T-helper 9 cell (primary cell): ENCODE measurements at places on chromosomes 5 and 9.

DNA sequence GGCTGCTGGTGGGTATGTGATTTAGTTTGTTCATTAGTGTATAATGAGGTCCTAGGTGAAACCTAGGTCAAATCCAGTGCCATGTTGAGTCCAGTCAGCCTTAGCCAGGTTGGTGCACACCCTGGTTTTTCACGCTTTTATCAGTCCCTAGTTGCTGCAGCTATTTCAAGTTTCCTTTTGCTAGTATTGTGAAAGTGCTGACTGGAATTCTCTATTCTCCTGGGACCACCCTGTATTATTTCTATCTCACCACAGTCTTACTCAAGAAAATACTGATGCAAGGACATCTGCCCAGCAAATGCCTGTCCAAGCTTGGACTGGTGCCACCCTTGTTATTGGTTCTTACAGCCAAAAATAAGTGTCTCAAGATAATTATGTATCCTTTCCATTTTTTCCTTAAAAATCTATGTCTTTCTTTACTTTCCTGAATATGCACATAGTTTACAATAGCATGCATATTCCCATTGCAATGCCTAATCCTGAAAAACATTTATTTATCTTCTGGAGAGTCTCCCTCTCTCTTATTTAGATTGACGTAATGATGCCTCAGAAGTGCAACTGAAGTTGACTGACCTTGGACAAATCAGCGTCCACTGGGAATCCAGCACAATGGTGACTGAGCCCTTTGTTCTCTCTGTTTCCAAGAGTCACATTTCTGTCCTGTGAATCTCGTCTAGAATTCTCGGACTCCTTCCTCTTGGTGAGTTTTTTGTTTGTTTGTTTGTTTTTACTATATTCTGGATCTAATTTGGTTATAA, 1075.0 kb downstream of the CDH9 start:
- no peak for DNase-seq

DNA sequence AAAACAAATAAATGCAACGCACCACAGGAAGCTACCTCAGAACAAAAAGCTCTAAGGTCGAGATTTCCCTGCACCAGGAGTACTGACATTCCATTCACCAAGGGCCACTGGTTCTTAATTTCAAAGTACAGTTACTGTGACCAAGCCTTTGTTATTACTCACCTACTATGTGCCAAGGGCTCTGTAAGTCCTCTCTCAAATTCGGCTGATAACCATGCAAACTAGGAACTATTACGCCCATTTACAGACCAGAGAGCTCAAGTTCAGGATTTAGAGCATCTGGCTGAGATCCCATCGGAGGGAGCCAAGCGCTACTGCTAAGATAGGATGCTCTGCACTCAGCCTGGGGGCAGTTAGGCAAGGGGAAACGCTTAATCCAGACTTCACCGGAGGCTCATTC, 5.6 kb downstream of the MYO10 start:
- DNase-seq, result no peak

DNA sequence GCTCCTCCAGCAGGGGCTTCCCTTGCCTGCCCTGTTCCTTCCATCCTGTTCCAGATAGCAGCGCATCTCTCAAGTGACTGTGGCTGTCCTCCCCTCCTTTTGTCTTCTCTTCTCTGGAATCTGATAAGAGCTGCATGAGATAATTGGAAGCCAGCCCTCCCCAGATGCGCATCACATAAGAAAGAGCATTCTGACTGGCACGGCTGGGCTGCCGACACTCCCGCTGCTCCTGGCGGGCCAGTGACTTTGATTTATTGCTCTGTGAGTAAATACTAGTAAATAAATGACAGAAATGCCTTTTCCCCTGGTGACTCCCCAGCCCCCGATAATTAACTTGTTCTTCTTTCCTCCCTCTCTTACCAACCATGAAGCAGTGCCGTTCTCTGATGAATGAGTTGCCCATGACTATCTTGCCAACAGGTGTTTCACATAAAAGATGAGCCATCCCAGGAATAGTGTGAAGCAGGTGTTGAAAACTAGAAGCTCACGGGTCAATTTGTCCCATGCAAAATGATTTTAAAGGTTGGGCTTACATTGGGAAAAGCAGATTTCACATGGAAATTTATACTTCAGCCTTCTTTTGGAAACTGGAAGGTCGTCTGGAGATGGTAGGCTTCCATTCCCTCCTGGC, 212.3 kb downstream of the ERCC6L2 start:
- no peak for DNase-seq

GRCh38 chr5:102294886-102295395, 1.1 kb downstream of the SLCO4C1 start:
- no peak for DNase-seq

- DNase-seq, result no peak
These were observed 374.7 kb upstream of the GRIN3A start for GRCh38 chr9:102113191-102113590.

DNA sequence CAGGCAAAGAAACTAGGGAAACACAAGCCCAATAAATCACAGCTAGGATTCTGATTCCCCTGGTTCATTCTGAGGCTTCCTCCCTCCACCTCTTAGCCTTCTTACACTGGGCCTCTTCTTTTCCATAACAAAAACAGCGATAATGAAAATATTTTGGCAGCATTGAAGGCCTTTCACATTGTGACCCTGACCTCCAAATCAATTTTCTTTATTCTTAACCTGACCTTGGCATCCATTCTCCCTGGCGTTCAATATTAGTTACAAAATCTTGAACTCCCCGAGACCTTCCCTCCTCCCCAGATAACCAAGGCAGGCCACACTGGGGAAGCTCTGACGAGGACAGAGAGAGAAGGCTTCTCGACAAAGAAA, 399.9 kb downstream of the ZSWIM6 start:
- no peak for DNase-seq

DNA sequence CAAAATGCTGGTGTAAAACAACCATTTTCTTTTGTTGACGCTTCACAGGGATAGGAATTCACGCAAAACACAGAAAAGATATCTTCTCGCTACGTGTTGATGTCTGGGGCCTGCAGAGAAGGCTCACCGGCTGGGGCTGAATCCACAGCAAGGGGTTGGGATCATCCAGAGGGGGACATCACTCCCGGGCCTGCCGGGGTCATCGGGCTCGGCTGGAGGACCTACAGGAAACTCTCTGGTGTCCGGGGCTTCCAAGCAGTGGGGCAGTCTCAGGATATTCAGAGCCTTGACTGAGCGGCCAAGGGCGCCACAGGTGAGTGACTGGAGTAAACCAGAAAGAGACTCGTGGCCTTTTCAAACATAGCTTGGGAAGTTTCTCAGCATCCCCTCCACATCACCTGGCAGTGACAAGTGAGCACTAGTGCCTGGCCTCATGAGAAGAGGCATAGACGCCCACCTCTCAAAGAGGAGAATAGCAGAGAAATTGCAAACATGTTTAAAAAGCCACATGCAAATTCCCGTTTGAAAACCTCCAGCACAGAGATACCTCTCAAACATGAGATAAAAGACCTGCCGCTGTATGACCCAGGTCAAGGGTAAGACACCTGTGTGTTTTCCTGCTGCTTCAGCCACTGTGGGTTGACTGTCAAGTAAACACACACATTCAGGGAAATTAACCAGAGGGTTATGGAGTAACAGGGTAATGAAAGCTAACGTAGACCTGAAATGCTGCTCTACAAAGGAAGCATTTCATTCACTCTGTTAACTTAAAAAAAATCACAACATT, 50.8 kb upstream of the SIMC1 start:
- DNase-seq, result no peak

DNA sequence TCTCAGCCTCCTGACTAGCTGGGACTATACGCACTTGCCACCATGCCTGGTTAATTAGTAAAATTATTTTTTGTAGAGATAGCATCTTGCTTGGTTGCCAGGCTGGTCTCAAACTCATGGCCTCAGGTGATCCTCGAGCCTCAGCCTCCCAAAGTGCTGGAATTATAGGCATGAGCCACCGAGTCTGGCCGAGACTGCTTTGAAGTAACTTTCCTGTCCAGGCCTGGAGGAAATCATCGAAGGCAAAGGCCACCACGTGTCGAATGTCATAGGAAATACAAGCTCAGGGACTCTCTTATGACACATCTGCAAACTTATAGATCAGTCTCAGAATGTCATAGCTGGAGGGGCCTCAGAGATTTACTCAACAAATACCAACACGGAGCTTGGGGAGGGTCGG, 25.1 kb downstream of the RAPGEF1 start:
- DNase-seq, result no peak

- no peak for DNase-seq
These were observed 71.8 kb upstream of the NFIL3 start for GRCh38 chr9:91495450-91495849.
